ENCODE measurements at places on chromosomes 2 and 18.

DNA sequence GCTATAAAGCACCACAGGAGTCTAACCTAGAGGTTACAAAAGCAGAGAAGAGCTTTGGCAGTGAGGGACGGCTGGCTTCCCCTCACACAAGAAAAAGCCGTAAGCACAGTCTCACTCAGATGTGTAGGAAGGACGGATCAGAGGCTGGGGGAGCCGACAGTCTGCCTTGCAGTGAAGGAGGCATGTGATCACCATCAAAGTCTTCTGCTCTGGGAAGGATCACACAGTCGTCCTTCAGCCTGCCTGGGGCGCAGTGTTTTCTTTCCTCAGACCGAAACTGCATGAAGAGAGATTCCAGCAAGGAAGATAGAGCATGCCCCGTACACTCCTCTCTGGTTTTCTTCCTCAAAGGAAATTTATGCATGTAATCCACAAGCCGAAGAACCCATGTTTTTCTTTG, 24.1 kb downstream of the GATA6 start:
- peak; percentile 34 for DNase-seq

GRCh38 chr18:36476433-36476832, 178.9 kb downstream of the FHOD3 start:
- no peak for DNase-seq

GRCh38 chr2:239165206-239165831, 235.5 kb downstream of the HDAC4 start:
- DNase-seq: no peak

DNA sequence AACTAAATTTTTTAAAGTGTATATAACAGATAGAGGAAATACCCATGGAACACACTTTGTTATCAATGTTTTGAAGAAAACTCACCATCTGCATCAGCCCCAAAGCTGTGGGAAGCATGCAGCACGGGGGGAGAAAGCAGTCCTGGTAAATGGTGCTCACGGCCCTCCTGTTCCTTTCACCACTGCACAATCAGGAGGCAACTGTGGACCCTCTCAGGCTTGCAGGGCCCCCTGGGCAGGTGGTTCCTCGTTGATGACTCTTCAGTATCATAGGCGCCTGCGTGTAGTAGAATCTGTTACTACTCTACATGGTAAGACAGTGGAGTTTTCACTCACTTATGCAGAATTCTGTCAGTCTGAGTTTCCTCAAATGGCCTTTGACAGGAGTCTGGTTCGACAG, 4.9 kb upstream of the CNDP1 start:
- DNase-seq: no peak

- DNase-seq: no peak
Observed at GRCh38 chr2:159982270-159982669, 80.1 kb downstream of the PLA2R1 start.

- no peak for DNase-seq
Observed at GRCh38 chr2:160862226-160862625, 298.0 kb upstream of the TANK start.

- no peak for DNase-seq
Observed at GRCh38 chr18:68275616-68276015, 439.3 kb downstream of the TMX3 start.

DNA sequence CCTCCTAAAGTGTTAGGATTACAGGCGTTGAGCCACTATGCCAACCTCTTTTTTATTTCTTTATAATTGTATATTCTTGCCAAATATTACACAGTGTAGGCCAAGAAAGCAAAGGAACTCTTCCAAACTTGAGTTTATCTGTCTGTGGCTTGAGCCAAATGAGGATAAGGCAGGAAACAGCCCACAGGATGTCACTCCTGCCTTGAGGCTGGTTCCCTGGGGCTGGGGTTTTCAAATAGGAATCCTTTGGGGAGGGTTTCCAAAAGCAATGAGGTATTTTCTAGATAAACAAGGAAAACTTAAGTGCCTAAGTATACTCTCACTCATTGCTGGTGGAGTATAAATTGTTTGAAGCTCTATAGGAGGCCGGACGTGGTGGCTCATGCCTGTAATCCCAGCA, 56.4 kb downstream of the ADCY3 start:
- DNase-seq: no peak

GRCh38 chr2:30185178-30185577, 38.4 kb downstream of the YPEL5 start:
- DNase-seq: no peak

All from eye (tissue), 1 donor.